Stimulated activated CD4-positive, alpha-beta T cell treated with anti-CD3 and anti-CD28 coated beads, TNF-alpha, amount 100 ng/mL, for 48 hours (primary cell): ENCODE measurements at places on chromosomes 3 and 15.

DNA sequence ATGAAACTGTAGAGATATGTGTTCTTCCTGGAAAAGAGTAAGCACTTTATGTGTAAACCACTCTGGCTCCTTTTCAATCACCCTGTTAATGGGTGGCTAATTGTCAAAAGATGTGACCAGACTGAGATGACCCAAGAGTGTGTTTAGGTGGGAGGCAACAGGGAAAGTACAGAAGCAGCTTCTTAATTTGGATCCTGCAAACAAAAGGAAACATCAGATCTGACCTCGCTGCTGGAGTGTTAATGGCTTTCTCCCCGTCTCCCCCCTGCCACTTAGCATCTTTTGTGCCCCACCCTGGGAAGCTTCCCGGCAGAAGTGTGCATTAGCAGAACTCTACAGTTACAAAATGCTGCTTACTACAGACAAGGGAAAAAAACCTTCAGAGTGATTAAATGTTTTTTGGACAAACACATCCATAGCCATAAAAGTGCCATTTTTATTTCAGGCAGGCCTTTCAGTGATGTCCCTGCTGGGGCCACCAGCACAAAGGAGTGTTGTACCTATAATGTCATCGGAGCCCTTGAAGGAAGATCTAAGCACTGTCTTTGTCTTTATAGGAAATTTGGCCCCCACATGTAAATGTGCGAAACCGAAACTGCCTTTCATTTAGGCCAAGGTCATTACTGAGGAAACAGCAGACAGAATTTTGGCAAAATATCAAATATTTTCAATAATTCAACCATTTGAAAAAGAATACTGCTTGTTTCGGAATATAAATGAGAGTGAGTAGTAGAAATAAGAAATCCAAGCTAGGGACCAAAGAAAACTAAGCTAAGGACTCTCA, 311.0 kb downstream of the WDR72 start:
- no peak for DNase-seq

GRCh38 chr3:81303321-81303720, 458.1 kb downstream of the GBE1 start:
- no peak for DNase-seq

- DNase-seq: no peak
Observed at GRCh38 chr3:156472684-156473083, 82.2 kb downstream of the SSR3 start.

- no peak for DNase-seq
Observed at GRCh38 chr3:140717921-140718320, 40.1 kb downstream of the TRIM42 start.

DNA sequence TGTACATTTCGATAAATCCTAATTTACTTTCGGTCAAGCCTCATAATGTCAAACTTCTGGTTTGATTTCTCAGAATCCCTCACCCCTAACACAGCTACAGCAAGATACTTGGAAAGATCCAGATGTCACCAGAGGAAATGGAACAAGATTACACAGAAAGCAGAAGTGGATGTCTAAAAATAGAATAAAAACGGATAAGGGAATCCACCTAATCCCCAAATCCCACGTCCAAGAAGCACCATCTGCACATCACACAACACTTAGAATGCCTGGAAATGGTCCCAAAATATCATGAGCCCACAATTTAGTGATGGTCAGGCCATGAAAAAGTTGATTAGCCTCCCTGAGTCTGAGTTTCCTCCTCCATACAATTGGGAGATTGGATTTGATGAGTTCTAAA, 61.7 kb downstream of the AGTR1 start:
- DNase-seq: no peak
